Breast epithelium (tissue), 4 donors: ENCODE measurements at places on chromosomes 1 and 21.

GRCh38 chr1:86760199-86760598, 55.8 kb downstream of the SH3GLB1 start:
- DNase-seq: no peak

DNA sequence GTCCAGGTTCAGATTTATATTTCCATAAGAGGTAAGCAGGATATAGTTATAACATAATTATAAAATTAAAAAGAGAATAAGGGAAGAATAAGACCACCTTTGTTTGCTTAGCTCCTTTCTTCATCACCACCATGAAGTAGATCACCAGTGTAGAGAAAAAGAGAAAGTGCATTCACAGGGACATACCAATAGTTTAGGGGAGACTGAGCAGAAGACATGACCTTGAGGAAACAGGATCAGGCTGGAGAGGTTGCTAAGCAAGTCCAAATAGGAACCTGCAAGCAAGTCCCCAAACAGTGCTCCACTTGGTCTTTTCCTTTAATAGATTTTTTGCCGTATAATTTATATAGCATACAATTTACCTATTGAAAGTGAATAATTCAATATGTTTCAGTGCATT, 63.0 kb downstream of the KCNT2 start:
- no peak for DNase-seq

GRCh38 chr1:245444147-245444828, 289.5 kb downstream of the KIF26B start:
- no peak for DNase-seq

- DNase-seq: no peak
Observed at GRCh38 chr1:92851729-92852128, 19.9 kb downstream of the RPL5 start.

DNA sequence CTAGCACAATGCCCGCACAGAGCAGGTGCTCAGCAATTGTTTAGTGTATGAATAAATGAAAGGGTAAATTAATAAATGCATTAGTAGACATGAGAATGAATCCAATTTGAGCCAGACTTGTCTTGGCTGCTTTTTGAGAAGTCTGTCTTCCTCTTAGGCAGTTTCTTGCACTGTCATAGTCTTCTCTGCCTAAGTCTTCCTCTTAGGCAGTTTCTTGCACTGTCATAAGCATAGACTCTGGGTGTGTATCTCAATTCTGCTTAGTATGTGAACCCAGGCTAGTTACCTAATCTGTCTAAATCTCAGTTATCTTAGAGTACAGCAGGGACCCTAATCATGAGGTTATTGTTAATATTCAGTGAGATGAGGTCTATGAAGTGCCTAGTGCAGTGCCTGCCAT, 27.2 kb downstream of the NHLH2 start:
- DNase-seq: no peak

GRCh38 chr1:180921891-180922630, 9.4 kb downstream of the KIAA1614 start:
- no peak for DNase-seq

- no peak for DNase-seq
Observed at GRCh38 chr1:26923711-26924110, 2.2 kb downstream of the NUDC start.

DNA sequence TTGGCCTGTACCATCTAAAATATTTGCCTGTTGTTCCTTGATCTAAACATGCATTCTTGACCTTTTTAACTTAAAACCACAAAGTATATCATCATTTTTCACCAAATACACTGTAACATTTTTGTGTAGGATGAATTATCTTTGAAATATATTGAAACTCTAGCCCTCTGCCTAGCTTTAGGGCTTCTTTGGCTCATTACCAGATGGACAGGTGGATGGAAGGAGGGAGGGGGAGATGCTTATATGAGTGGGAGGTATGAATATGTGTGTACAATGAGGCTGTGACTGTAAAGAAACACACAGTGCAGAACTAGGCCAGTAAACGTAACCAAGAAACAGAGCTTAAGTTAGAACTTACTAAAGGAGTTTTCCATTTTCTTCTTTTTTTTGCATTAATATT, 118.5 kb downstream of the ESRRG start:
- no peak for DNase-seq

GRCh38 chr1:186050360-186050759, 316.2 kb downstream of the HMCN1 start:
- DNase-seq: no peak

GRCh38 chr1:114517348-114517747, 6.3 kb upstream of the TRIM33 start:
- DNase-seq: no peak

GRCh38 chr1:162314206-162314605, 62.4 kb downstream of the SPATA46 start:
- DNase-seq: no peak

DNA sequence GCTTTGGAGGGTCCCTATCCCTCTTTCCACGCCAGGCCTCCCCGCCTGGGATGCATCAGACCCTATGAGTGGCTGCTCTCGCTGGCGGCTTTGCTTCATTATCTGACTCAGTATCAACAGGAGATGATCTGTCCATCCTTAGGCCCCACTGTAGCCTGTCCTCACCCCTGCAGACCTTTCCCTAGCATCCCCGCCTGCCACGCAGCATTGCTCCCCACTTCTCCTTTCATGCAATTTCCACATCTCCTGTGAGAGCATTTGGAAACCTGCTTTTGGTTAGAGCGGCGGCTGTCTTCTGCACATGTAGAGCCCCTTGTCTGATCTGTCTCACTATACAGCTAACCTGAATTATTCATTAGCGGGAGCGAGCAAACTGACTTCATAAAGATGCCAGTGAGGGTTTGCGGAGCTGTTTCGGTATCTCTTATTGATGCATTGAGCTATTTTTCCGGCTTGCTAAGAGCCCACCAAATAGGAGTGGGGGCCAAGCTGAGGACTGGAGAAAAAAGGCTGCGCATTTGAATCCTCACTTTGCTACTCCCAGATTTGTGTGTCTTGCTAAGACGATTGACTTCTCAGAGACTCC, 40.0 kb upstream of the ATP2B4 start:
- no peak for DNase-seq

- DNase-seq: no peak
Observed at GRCh38 chr1:38852780-38853179, 6.8 kb downstream of the RRAGC start.

GRCh38 chr1:204920967-204921366, 50.3 kb downstream of the NFASC start:
- DNase-seq: no peak

DNA sequence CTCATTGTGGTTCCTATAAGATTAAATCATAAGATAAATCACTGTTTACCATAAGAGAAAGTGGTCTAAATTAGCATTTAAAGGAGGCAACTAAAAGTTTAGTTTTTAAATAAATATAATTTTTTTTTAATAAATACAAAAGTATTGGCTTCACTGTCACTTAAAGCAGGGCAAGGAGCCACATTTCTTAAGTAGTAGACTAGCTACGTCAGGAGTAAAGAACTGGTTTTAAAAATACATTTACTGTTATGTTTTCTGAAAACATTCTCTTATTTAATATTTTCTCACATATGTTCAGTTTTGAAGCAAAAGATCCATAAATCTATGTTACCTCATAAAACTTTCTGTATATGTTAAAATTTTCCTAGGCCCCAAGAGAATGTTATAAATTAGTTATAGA, 2.2 kb downstream of the ANGPTL1 start:
- DNase-seq: no peak

DNA sequence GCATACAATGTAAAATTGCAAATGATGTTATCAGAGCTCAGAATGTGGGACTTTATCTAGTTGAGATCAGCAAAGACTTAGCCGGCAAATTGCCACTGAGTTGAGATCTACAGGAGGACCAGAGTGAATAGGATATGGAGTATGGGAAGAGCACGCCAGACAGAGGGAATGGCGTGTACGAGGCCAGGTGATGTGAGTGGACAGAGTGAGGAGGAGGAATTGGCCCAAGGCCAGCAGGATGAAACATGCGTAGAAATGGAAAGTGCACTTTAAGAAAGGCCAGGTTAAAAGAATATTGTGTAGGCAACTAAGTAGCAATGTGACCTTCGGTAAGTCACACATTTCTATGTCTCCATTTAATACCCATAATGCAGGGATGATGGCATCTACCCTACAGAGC, 211.0 kb downstream of the ZP4 start:
- no peak for DNase-seq

- no peak for DNase-seq
Observed at GRCh38 chr1:44377925-44378784, 23.1 kb upstream of the ERI3 start.

DNA sequence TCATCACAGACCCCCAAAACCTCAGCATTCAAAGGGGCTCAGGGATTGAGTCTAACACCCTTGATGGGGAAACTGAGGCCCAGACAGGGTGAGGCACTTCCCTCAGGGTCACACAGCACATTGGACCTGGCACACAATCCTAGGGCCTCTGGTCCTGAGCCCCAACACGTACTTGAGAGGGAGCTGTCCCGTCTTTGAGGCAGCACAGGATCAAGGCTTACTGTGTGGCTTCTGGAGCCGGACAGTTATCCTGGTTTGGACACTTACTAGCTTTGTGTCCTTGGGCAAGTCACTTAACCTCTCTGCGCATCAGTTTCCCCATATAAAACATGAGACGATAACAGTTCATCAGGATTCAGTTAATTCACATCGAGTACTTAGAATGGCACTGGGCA, 26.5 kb downstream of the RUNX3 start:
- no peak for DNase-seq

DNA sequence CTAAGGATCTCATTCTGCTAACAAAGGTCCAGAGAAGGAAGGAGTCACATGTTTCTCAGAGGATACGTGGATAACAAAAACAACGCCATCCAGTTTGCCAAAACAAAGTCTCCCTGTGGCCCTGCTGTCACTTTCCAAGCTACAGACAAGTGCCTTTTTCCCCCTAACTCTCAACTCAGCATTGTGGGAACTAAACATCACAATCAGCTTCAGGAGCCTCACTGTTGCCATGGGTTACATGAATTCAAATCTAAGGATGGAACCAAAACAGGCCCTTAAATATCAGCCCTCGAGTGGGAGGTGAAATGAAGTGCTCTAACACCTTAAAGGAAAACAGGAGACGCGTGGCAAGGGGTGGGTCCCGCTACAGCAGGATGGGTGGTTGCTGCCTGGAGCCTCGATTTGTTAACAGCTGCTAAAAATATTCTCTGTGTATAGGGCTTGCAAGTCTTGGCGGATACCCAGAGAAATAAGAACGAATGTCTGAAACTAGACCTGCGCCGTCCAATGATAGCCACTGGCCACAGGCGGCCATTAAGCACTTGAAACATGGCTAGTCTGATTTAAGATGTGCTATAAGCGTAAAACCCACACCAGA, 66.4 kb upstream of the SOD1 start:
- no peak for DNase-seq

DNA sequence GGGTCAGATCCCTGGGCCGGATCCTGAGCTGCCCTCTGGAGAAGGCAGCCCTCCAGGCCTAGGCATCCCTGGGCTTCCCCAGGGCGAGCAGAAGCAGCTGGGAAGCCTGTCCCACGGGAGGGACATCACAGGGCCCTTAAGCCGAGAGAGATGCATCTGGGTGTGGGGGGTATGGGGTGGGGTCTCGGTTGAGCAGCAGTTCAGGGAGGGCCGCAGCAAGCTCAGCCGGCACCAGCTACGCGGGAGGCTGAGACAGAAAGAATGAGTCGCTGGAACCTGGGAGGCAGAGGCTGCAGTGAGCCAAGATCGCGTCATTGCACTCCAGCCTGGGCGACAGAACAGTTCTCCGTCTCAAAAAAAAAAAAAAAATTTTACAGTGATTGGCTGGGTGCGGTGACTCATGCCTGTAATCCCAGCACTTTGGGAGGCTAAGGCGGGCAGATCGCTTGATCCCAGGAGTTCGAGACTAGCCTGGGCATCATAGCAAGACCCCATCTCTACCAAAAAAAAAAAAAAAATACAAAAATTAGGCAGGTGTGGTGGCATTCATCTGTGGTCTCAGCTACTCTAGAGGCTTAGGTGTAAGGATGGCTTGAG, 37.7 kb downstream of the RRP1 start:
- DNase-seq: no peak

DNA sequence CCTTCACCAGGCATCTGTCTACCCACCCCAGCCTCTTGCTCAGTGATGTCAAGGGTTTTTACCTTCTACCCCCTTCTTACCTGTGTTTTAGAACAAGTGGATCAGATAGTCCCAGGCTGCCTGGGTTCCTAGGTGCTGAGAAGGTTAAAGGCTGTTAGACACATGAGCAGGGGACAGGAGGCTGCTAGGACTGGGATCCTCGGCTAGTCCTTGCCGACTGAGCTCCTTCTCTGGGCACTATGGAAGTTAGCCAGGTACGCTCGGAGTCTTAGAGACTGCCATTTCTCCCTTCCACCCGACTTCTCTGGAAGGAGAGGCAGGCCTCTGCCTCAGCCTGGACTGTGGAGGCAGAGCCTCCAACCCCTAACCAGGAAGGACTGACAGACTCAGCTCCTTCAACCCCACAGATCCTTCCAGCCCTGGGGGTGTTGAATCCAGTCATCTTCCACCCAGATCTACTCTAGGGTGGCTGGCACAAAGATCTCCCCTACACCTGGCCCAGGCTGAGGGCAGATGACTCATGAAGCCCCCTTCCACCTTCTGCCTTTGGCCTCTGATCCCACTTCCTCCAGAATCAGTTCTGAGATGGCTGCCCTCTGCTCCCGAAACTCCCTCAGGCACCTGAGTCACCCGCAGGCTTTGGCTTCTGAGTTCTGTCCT, at the start of gene DYNLT4:
DYNLT4 (minus strand) TSS at position 648 of the 660 bp plus-strand sequence. CDS start 683 bp downstream, outside the sequence.
- DNase-seq: no peak

DNA sequence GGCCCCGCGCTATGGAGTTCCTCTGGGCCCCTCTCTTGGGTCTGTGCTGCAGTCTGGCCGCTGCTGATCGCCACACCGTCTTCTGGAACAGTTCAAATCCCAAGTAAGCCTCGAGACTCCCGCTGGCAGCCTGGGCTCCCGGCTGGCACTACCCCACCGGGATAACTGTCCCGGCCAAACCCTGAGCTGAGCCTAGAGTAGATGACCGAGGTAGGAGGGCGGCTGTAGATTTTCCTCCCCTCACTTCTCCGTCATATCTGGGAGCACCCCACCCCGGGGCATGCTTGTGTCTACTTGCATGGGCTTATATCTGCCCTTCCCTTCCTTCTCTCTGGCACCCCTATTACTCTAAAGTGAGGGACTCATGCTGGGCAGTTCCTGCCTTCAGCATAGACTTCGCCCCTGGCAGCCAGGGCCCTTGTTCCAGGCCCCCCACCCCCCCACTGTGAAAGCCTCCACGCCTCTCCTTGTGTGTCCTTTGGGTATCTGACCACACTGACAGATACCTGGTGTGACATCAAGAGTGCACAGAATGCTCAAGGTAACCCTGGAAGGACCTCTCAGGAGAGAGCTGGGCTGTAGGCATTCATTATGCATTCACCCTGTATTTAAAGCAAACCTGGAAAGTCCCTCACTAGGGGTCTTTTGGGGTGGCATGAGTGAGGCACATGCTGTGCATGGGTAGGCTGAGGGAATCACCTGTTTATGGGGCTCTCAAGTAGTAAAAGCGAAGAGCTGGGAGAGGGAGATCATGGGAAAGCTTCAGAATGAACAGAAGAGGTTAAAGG, 485 bp downstream of the EFNA1 start:
- DNase-seq: no peak
